ENCODE measurements at places on chromosomes 5 and 9.

DNA sequence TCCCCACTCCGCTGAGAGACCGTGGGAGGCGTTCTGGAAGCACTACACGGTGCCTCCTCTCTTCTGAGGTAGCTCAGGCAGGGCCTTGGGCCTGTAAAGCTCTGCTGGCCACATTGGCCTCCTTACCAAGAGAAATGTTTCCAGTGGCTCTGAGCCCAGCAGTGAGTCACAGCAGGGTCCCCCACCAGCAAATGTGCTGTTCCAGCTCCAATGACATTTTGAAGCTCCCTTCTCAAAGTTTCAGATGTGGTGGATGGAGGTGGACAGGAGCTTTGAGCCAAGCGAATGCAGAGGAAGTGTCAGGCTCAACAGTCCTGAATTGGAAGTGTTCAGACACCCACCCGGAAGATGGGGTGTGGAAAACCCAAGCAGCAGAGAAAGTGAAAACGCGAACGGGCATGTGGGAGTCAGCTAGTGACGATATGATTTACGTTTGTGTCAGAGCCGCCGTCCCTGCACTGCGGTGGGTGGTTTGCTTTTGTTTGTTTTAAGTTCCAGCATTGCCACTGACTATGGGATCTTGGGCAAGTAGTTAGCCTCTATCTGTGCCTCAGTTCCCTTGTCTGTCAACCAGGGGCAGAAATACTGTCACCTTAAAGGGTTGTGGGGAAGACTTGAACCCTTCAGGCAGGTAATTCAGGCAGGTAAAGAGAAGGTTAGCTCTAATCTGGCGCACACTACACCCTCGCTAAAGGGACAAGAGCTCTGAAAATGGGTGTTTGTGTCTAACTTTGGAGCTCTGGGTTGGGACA lies 38.2 kb downstream of the C5orf15 start:
- DNase-seq = peak; percentile 64

DNA sequence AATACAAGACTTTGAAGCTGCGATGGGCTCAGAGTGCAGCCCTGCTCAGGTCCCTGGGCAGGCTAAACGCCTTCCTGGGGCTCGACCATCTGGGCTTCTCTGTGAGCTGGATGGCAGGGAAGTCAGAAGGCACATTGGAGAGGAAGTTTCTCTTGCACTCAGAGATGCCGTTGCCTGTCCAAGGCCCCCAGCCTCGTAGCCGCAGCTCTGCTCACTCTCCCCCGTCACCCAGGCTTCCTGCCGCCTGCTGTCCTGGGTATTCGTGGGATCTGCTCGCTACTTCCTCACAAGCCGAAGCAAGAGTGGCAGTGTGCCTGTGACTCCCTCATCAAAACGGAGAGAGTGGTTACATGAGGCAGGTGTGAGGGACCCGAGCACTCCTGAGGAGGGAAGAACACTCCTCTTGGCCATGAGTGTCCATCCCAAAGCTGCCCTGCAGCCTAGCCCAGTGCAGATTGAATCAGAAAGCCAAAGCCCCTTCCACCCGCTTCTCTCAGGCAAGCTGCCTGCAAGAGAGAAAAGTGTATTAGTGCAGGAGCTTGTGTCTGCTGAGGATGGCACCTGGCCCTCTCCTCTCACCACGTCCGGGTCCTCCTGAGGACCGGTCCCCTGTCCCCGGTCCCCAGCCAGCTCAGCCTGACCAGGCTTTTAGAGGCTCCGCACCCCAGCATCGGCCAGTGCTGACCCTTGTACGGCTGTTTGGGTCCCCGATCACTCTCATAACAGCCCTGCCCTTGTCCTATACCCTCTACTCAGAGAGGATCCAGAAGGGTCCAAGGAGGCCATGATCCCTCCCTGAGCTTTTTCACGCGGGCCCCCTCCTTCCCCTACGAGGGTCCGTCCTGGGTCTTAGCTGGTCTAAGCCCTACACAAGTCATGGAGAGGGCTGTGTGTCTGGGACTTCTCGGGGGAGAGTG lies 7.3 kb downstream of the FCN2 start:
- DNase-seq = no peak

GRCh38 chr9:126999315-127000068 lies 84.9 kb downstream of the RALGPS1 start:
- no peak for DNase-seq

- peak; percentile 11 for DNase-seq
Observed at GRCh38 chr5:52743970-52744369, 43.7 kb upstream of the ITGA1 start.

GRCh38 chr5:110957934-110958333 lies 113.6 kb upstream of the TSLP start:
- DNase-seq = no peak

DNA sequence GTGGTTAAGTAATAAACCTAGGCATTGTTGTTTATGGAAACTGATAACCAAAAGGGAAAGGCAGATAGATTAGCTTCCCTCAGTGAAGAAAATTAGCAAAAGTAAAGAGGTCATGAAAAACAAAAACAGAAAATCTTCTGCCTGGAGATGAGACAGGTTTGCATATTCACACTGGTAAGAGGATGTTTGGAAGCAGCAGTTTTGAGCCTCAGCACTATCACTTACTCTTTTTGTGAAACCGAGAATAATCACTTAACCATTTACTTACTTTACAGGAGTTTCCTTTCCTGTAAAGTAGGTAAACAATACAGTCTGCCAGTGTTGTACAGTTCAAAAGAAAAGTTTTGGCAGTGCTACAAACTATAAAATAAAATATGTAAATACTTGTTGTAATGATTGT lies 35.5 kb upstream of the EMB start:
- no peak for DNase-seq

GRCh38 chr9:134548185-134548584 lies 93.4 kb upstream of the COL5A1 start:
- no peak for DNase-seq

GRCh38 chr9:135101926-135102325 lies 14.5 kb downstream of the OLFM1 start:
- DNase-seq = no peak

GRCh38 chr9:16030528-16031185 lies 477.8 kb downstream of the CCDC171 start:
- DNase-seq = peak; percentile 12

DNA sequence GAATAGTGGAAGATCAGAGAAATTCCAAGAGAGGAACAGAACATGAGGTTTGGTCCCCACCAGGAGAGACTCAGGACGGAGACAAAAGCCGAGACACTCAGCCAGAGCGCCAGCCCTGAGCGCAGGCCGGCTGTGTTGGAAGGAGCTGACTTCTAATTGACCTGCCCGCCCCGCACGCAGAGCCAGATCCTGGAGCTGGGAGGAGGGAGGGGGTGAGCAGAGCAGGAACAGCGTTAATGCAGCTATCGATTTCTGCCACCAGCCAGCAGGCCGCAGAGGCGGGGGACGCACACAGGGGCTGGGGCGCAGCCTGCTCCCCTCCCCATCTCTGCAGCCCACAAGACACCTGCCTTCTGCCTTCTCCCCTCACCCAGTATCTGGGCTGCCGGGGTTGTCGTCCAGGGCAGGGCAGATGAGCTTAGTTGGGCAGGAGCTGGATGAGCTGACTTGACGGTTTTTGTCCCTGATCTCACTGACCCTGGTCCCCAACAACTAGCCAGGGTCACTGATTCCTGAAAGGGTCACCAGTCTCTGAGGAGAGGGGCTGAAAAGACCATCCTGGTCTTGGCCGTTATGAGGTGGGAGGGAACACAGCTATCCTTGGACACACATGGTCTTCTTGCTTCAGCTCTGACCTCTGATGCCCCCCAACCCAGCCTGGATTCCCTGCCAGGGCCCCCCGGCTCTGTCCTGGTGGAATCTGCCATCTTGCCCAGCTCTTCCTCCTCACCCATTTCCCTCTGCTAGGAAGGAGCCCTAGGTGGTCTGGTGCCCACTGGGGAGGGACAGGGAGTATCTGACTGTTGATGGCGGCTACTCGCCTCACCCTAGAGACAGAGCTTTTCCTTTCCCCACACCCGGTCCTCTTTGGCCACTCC lies 29.8 kb downstream of the CXXC5 start:
- DNase-seq = no peak

DNA sequence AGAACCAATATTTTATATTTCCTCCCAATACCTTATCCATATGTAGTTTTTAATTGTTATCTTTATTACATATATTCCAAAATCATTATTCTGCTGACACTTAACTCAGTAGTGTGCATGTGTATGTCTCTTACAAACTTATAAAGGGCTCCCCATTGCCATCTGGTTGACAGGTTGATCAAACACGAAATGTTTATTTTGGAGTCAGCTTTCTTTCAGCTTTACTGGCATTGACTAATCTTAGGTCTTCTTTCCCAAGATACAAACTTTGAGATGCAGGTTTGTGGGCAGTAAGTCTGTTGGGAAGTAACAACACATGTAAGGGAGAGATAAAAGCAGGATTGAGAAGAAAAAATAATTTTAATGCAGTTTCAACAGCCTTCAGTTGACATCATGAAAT lies 716.0 kb upstream of the CHD1 start:
- DNase-seq = no peak

DNA sequence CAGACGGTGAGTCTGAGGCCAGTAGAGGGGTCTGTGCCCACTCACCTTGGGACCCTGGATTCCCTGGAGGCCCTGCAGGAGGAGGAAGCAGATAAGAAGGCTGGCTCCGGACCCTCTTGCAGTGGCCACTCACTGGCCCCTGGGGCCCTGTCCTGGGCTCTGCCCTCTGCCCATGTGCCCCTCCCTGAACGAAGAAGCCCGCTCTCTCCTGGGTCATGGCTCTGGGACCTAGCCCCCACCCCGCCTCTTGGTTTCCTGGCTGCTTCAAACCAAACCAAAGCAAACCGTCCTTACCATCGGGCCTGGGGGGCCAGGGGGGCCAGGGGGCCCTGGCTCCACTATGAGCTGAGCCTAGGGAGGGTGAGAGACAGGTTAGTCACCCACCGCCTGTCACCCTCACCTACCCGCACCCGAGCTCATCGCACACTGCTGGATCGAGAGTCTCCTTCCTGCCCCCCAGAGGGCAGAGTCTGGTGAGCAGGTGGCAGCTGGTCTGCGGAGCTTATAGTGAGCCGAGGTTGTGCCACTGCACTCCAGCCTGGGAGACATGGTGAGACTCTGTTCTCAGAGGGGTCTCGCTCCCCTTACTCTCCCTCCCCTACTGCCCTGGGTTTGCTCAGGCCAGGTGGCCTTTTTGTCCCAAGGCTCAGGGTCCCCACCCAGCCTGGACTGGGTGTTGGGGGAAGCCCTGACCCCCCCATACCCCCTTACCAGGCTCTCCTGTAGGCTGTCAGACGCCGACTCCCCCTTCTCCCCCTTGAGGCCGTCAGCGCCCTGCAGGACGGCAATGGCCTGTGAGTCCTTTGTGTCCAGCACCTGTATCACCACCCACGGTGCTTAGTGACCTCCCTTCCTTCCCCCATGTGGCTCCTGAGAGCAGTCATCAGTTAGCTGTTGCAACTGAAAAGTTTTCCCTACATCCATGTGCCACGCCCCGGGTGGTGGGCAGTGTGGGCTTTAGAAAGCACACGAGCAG lies 15.2 kb upstream of the PHYKPL start:
- DNase-seq = no peak

DNA sequence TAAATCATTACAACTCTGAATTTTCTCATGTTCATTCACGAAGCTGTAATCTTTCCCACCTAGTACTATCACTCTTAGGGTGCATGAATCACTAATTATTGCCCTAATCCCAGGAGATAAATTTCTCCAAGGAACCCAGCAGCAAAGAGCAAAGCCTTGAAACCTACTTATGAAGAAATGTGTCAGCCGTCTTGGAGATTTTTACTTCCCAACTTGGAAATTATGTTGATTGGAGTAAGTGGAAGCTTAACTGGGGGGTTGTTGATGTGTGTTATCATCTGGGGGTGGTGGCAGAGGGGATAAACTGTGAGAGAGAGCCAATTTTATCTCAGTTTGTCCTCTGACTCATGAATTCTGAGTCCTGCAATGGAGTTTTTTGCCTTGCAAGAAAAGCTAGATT lies 440.5 kb upstream of the WWC1 start:
- no peak for DNase-seq

GRCh38 chr5:59317023-59317773 lies 576.3 kb downstream of the PDE4D start:
- DNase-seq = no peak

DNA sequence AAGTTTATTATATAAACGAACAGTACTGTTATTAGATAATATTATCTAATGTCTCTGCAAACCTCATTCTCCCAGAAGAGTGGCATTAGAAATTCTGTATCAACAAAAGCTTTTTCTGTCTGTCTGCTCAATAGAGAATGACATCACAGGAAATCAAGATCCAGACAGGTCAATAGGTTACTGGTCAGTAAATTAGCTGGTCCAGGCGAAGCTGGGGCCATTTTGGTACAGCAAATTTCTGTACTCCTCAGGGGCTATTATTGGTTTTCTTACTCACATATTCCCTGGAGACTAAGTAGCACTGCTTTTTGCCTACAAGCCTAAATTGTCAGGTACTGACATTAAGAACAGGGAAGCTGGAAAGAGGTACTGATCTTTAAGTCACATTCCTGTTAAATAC lies 80.5 kb downstream of the PLPP1 start:
- DNase-seq = no peak

GRCh38 chr9:136695435-136695895 lies 8.2 kb upstream of the AGPAT2 start:
- DNase-seq = no peak

GRCh38 chr5:10474521-10475075 lies 32.9 kb downstream of the ROPN1L start:
- DNase-seq = no peak

DNA sequence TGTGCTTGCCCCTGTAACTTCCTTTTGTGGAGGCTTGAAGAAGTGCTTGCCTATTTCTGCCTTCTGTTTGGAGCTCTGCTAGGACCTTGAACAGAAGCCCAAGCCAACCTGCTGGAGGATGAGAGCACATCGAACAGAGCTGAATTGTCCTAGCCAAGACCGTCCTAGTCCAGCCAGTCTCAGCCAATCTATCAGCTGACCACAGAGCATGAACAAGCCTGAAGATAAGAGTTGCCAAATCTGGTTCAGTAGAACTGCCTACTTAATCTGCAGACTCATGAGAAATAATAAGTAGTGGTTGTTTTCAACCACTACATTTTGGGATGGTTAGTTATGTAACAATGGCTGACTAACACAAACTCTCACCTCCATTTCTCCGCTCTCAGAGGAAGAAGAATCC lies 4.4 kb upstream of the SNX2 start:
- no peak for DNase-seq

DNA sequence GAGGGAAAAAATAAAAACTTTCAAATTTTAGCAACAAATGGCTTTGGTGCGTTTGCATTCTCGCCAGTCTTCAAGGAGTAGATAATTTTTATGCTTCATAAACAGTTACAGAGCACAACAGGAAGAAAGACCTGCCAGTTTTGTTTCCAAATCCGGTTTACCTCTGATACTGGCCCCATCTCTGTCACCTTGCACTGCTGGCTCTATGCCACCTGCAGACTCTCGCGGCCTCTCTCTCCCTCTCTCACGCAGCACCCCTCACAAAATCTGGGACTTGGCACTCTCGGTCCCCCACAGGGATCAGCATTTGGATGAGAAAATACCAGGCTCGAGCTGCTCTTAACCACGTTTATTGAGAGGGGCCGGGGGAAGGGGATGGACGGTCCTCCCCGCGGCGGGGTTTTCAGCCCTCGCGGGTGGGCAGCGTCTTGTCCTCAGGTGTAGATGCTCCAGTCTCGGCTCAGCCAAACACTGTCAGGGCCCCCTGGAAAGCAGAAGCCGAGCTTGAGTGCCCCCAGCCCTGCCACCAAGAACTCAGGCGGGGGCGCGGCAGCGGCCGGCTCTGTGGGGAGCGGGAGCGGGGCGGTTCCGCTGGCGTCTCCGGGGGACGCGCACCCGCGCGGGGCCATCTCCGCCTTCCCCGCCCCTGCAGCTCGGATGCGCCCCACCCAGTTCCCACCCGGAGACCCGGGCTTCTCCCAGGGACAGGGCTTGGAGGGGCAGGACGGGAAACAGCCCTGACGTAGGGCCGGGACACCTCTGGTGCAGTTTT lies 1.3 kb downstream of the SCGB3A1 start:
- DNase-seq = no peak

- no peak for DNase-seq
Observed at GRCh38 chr5:125673359-125673950, 749.8 kb upstream of the GRAMD2B start.
